Smooth muscle cell of the umbilical artery (primary cell): ENCODE measurements at places on chromosomes 4 and X. TPM values are rescaled to one million over a fixed set of nuclear protein-coding genes. Genes with fewer than 3 reads are reported as not detected.

The PAGE2 gene
- total RNA-seq = not detected in 2 replicates

The IL13RA2 gene
- total RNA-seq = 35.6 and 63.2 TPM in 2 replicates

The FGG gene
- not detected in 2 replicates for total RNA-seq

The SH2D1A gene
- total RNA-seq = not detected in 2 replicates

The GPR143 gene
- 0.28 and 1.5 TPM in 2 replicates for total RNA-seq

The FATE1 gene
- not detected in 2 replicates for total RNA-seq

The HEPH gene
- total RNA-seq = 1.5 and 109 TPM in 2 replicates

The SLC9B1 gene
- 0.51 and 0.89 TPM in 2 replicates for total RNA-seq

The CC2D2A gene
- 17.8 and 19.7 TPM in 2 replicates for total RNA-seq

The LDB2 gene
- 3.3 and 4.8 TPM in 2 replicates for total RNA-seq

The F11 gene
- not detected in 2 replicates for total RNA-seq

The ADAM29 gene
- total RNA-seq = not detected in 2 replicates

The DCAF16 gene
- 15.7 and 18.6 TPM in 2 replicates for total RNA-seq

The CT55 gene
- not detected in 2 replicates for total RNA-seq

The ANAPC10 gene
- 30.0 and 31.4 TPM in 2 replicates for total RNA-seq

The ATP2B3 gene
- under 0.01 and 0.09 TPM in 2 replicates for total RNA-seq

The PPP4R3C gene
- not detected in 2 replicates for total RNA-seq

The RAPGEF2 gene
- 46.9 and 68.0 TPM in 2 replicates for total RNA-seq

The DGKK gene
- not detected in 2 replicates for total RNA-seq

The FAM184B gene
- total RNA-seq = 0.05 TPM in 1 of 2 replicates, not detected in the other

The OTC gene
- total RNA-seq = not detected in 2 replicates

The NR3C2 gene
- 1.8 TPM in 2 replicates for total RNA-seq

The CASP6 gene
- 29.4 and 31.6 TPM in 2 replicates for total RNA-seq

The BTK gene
- not detected in 2 replicates for total RNA-seq

The GPAT3 gene
- total RNA-seq = 2.7 and 8.5 TPM in 2 replicates

The RHOXF1 gene
- not detected in 2 replicates for total RNA-seq

The SORBS2 gene
- total RNA-seq = 15.8 and 16.3 TPM in 2 replicates

The PRKG2 gene
- total RNA-seq = under 0.01 and 0.05 TPM in 2 replicates

The IL13RA1 gene
- total RNA-seq = 82.7 and 96.5 TPM in 2 replicates

The PPP2R2C gene
- total RNA-seq = 0.18 TPM in 1 of 2 replicates, not detected in the other

The GLRA3 gene
- total RNA-seq = not detected in 2 replicates

The POF1B gene
- not detected in 2 replicates for total RNA-seq

The CXorf49 gene
- total RNA-seq = not detected in 2 replicates
